ENCODE measurements at places on chromosomes 6 and 20.

- DNase-seq: no peak
Observed at GRCh38 chr6:155381673-155382337, 67.5 kb upstream of the TFB1M start.

DNA sequence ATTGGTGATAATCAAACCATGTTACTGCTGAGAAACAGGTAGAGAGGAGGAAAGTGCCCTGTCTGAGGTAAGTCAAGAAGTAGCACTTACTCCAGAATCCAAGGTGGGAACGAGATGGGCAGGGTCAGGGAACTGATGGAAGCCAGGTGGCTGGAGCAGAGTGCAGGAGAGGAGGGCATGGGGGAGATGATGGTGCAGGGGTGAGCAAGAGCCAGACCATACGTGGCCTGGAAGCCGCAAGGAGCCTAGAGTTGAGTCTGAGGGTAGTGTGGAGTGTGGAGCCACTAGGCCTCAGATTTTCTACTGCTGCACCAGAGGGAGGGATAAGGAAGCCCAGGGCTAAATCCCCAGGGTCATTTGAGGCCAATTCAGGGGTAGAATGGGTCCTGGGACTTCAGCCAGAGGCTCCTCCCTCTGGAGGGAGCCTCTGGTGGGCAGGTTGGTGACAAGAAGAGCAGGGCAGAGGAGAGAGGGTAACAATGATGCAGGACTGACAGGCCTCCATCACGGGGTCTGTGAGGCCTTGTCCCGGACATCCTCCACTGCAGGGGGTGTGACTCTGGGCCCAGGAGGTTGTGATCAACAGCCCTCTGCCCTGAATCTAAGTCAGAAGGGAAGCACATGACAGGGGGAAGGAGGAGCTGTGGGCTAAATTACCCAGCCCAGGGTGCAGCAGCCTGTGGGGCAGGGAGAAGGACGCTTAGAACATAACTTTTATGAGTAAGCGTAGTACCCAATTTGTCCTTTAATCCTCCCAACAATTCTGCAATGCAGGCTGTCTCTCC lies 28.7 kb downstream of the COX4I2 start:
- no peak for DNase-seq

DNA sequence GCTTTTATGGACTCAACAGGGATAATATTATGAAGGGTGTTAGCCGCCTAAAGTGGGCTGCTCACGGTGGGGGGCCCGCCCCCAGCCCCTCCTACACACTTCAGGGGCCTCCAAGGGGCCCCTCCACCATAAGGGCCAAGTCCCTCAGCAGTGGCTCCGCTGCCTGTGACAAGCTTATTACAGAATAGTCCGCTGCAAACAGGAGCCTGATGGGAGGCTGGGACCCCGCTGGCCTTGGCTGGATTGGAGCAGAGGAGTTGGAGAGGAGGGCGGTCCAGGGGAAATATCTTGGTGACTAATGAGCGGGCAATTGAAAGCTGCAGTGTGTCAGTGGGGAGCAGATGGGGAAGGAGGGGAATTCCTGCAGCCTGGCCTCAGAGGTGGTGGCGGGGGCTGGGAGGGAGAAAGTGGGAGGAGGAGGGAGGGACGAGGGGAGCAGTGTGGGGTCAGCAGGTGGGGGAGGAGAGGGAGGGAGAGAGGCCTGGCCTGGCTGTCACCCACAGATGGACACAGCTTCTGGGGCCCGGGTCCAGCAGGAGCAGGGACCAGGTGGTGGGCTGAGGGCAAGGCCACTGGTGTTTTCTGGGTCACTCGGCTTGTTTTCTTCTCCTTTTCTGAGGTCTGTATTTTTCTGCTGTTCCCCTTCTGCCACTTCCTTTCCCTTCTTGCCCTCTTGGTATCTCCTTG lies 57.6 kb upstream of the FOXP4 start:
- DNase-seq: peak; percentile 27

- DNase-seq: no peak
Observed at GRCh38 chr6:136695412-136695811, 96.9 kb downstream of the MAP3K5 start.

- no peak for DNase-seq
Observed at GRCh38 chr6:166931426-166931970, 24.9 kb downstream of the RNASET2 start.

DNA sequence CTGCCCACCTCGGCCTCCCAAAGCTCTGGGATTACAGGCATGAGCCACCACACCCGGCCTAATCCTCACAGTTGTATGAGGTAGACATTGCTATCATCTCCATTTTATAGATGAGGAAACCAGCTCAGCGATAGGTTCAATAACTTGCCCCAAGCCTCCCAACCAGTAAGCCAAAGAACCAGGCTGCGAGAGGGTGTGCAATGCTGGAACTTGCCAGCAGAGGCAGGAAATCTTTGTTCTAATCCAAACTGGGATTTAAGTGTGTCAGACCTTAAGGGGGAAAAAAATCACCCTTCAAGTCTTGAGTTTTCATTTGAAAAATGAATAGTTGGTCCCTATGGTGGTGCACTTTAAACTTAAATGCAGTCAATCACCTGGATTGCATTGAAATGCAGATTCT lies 20.1 kb upstream of the RNGTT start:
- no peak for DNase-seq

- peak; percentile 88 for DNase-seq
Observed at GRCh38 chr6:22880686-22881433, 311.5 kb downstream of the HDGFL1 start.

GRCh38 chr6:12068899-12069557 lies 56.9 kb downstream of the HIVEP1 start:
- no peak for DNase-seq

DNA sequence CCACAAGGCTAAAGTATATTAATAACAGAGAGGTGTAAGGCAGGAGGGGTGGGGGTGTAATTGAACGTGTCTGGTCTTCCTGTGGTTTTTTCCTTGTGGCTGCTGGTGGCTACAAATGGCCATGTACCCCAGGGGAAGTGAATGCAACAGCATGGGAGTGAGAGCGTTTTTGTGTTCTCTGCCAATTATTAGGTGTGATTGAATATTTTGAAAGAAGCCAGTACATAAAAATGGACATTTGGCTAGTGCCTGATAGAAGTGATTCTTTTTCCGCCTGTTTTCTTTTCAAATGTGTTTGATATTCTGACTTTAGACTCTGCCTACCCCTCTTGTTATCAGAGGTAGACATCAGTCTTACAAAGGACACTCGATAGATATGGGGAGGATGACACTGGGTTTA lies 141.3 kb downstream of the PRL start:
- DNase-seq: no peak

DNA sequence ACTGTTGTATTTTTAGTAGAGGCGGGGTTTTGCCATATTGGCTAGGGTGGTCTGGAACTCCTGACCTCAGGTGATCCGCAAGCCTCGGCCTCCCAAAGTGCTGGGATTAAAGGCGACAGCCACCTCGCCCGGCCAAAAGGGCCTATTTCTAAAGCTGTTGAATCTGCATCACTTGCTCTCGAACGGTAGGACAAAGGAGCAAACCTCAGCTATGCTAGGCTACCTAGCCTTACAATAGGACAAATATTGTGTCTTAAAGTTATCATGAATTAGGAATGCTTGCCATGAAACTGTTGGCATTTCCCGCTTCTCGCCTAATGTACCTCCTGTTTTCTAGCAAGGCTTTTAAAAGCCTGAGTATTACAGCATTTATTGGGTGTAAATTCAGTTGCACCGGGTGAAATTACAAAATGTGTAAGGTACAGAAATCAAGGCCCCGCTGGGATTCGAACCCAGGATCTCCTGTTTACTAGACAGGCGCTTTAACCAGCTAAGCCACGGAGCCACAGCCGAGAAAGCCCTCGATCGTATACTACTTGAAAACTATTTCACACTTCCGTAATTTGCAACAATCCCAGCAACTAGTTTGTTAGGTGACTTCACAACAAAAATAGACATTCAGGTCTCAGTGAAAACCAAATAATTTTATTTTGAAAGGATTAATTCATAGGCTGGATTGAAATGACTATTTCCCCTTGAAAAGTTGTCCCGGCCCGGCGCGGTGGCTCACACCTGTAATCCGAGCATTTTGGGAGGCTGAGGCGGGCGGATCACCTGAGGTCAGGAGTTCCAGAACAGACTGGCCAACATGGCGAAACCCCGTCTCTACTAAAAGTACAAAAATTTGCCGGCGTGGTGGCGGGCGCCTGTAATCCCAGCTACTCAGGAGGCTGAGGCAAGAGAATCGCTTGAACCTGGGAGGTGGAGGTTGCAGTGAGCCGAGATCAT lies 211.6 kb upstream of the ZNF184 start:
- peak; percentile 37 for DNase-seq

DNA sequence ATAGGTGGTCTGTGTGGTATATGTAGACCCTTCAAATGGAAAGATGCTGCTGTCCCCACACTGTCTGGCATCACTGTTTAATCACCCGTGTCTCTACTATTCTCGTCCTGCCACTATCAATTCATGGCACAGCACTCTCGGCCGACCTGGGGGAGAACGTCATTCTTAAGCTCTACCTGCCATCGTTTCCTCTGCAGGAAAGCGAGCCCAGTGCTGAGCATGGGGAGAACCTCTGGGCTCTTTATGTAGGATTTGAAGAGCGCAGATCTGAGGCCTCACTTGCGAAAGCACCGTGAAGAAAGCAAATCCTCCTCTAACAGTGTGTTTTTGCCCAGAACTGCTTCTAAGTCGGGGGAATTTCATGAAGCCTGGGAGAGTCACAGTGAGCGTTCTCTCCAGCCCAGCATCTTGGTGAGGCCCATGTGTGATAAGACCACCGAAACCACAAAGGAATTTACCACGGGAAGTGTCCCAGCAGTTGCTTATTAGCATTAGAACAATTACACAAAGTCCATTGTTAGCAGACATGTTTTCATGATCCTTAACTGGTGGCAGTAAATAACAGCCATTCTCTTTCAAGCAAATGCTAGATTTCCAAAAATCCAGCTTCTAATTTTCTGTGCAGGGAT lies 124.3 kb downstream of the SCML4 start:
- DNase-seq: no peak

GRCh38 chr20:47320990-47321805 lies 35.3 kb downstream of the ZMYND8 start:
- no peak for DNase-seq

DNA sequence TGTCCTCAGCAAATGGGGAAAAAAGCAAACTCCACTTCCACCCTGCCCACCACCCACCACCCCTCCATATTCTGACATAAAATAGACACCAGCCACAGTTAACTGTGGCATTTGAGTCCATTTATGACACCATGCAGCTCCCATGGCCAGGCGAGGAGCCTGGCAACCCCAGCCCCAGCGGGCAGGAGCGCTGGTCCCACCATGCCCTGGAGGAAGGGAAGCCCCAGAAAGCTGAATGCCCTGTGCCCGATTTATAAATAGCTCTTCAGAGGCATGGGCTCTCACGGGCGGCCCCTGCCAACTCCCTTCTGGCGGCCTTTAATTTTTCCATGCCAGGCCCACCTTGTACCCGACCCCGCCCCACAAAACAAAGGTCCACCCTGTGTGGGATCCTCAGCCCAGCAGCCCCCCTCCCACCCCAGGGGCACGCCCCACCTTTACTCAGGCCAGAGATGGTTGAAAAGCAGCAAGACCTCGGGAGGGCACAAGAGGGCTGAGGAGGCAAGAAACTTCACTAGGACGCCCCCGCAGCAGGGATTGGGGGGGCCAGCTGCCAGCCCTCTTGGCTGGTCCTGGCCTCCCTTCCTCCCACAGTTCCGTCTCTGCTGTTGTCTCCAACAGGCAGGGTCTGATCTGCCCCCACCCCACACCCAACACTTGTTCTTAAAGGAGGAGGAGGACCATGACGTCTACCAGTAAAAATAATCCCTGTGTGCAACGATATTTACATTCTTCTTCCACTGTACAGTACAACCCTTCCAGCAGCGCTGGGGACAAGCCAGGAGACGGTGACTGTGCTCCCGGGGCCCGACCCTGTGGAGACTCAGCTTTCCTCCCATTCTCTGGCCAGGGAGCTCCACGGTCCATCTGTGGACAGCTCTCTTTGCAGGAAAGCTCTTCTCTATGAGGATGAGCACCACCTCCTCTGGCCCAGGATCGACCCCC lies 115.6 kb upstream of the CDYL start:
- no peak for DNase-seq

Data from GM04503 (cell line).